ENCODE measurements at places on chromosomes 4 and X. TPM values are rescaled to one million over a fixed set of nuclear protein-coding genes. Genes with fewer than 3 reads are reported as not detected.

DNA sequence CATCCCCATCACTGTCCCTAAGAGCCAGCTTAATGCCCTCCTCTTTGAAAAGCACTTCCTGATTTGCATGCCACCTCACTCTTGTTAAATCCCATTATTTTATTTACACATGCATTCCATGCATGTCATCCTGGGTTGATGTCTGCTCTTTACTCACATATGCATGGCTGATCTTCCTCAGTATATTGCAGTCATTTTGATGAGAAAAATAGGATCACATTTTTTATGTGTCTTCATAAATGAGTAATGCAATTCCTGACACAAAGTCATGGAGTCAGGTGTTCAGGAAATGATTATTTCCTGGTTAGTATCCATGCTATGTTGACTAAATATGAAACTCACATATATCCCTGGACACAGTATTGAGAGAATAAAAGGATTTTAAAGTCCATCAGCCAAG lies 204.7 kb downstream of the SLIT2 start:
- H3K36me3 ChIP-seq = no peaks in the 10 kb centered on the region
- H3K4me1 ChIP-seq = no peaks in the 10 kb centered on the region
- no peak for DNase-seq

- H3K36me3 ChIP-seq = peaks cover 16% of the 10 kb centered on the region
- H3K27me3 ChIP-seq = no peaks in the 10 kb centered on the region
- no peak overlapping the region for H3K27ac ChIP-seq
These were observed 81.5 kb downstream of the ATP10D start for GRCh38 chr4:47566566-47566965.

DNA sequence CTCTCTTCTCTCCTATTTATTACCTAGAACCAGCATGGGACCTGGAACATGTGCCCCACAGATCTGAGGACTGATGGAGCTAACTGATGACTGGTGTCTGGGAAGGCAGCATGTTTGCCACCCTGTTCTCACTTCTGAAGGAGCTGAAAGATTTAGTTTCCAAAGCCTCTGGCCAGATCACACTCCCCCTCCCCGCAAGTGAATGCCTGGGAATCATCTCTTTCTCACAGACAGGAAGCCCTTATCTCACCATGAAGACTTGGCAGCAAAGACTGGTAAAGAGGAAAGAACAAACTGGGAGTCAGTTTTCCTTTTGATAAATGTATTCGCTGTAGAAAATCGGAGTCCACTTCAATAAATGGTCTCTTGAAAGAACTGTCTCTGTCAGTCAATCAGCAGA lies 21.0 kb upstream of the PCYT1B start:
- no peaks in the 10 kb centered on the region for H3K4me1 ChIP-seq
- DNase-seq = no peak
- no peak overlapping the region for H3K27ac ChIP-seq
- no peak overlapping the region for H3K4me3 ChIP-seq
- no peaks in the 10 kb centered on the region for H3K36me3 ChIP-seq

GRCh38 chr4:4689694-4690440 lies 148.0 kb upstream of the STX18 start:
- H3K36me3 ChIP-seq = no peaks in the 10 kb centered on the region
- no peak for DNase-seq
- no peaks in the 10 kb centered on the region for H3K27me3 ChIP-seq
- H3K27ac ChIP-seq = no peak overlapping the region
- peaks cover 6% of the 10 kb centered on the region for H3K4me1 ChIP-seq
- no peak overlapping the region for H3K4me3 ChIP-seq

DNA sequence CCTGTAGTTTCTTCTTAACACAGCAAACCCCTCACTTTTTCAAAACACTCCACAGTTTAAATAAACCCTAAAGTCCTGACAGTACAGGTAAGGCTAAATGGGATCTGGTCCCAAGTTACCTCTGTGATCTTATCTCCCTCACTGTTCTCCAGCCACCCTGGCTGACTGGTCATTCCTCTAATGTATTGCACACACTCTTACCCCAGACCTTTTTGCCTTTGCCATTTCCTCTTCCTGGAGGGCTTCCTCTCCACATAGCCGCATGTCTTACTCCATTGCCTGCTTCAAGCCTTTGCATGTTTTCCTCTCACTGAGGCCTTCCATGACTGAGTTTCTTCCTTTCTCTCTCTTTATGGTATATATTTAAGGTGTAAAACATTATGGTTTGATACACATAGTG lies 19.5 kb upstream of the ANXA3 start:
- H3K27ac ChIP-seq = no peak overlapping the region
- no peaks in the 10 kb centered on the region for H3K4me1 ChIP-seq
- DNase-seq = no peak
- H3K27me3 ChIP-seq = no peaks in the 10 kb centered on the region
- no peak overlapping the region for H3K4me3 ChIP-seq

GRCh38 chr4:12126474-12126873 lies 697.8 kb upstream of the HS3ST1 start:
- H3K4me1 ChIP-seq = no peaks in the 10 kb centered on the region
- H3K4me3 ChIP-seq = no peak overlapping the region
- DNase-seq = no peak

SRPK3 gene
- 0.58 TPM for polyA plus RNA-seq

PAGE2 gene
- not detected for polyA plus RNA-seq

FAM149A gene
- polyA plus RNA-seq = 32.4 TPM

MAGEA8 gene
- not detected for polyA plus RNA-seq
